Stimulated activated CD8-positive, alpha-beta memory T cell treated with anti-CD3 and anti-CD28 coated beads, Interleukin-7, amount 100 ng/mL, for 1 hour (primary cell): ENCODE measurements at places on chromosomes 4 and X.

DNA sequence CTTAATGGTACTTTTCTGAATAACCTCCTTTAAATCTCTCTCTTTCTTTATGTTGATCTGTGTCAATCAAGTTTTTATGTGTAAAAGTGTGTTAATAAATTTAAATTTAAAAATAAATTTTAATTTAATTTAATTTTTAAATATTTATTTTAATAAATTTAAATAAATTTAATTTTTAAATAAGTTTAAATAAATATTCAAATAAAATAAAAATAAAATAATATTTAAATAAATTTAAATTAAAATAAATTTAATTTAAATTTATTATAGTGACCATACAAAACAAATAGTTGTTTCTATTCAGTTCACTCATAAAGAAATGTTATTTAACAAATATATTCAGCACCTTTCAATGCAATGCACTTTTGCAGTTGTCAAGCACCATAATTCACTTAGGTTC is 146.9 kb downstream of the GRID2 start:
- DNase-seq = no peak

- no peak for DNase-seq
These were observed 604.1 kb downstream of the GRXCR1 start for GRCh38 chr4:43496602-43497001.

- no peak for DNase-seq
These were observed 19.3 kb downstream of the CLTRN start for GRCh38 chrX:15645266-15645665.

DNA sequence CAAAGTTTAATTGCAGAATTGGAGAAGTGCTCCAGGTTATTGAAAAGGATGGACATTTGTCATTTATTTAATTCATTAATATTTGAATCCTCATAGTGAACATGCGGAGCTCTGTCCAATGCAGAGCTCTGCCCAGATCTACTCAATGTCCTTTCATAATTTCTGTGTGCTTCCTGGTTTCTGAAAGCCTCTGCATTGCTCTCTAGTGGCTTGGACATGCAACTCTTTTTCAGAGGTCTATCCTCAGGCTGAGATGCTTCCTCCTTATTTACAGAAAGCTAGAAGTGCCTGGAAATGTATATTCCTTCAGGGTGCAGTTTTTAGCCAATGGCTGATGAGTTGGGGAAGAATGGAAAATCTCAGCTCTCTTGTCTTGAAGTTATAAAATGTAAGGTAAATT is 786.1 kb upstream of the AADAT start:
- DNase-seq = no peak

DNA sequence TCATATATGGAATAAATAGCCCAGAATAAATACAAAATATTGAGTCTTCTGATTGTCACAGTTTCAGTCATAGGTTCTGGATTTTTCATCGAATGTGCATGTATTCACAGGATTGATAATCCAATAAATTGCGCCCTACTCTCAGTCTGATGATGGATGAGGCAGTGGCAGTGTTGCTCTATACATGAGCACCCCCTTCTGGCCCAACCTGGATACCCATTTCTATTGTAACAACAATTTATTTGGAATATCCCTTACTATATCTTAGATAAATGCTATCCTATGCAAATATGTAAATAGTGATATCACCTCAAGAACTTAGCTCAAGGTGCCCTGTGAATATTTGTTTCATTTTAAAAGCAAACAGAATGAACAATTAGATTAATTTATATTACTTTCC is 733.7 kb upstream of the PABPC4L start:
- DNase-seq = no peak

DNA sequence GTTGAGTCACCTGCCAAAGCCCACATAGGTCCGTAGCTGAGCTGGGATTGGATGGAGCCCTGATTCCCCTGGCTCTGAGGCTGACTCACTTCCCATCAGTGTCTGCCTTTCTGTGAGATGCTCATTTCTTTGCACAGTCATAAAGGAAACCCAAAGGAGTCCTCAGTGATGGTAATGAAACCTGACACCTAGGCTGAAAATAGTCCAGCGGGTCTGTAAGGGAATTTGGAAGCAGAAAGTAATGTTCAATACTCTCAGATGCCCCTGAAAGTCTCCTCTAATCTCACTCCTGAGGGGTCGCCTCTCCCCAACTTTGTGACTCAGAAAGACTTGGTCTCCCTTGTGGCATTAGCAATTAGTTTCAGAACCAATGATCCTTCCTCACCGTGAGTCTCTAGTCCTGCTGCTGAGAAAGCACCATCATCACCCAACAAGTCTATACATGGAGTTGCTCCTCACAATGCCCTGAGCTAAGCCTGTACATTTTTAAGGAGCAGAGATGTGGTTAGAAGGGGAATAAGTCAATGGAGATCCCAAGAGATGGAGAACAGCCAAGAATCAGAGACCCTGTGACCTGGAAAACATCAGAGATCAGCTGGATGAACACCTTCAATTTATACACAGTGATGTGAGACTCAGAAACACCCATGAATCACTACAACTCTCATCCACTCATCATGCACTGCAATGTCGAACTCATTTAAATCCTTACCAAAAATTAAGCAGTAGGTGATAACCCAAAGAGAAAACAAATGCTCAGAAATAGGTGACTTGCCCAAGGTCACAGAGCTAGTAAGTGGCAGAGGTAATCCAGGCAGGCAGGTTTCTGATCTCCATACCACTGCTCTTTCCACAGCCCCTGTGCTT is 219.0 kb upstream of the CPEB2 start:
- no peak for DNase-seq

GRCh38 chr4:52051615-52052474 is 741 bp downstream of the SPATA18 start:
- no peak for DNase-seq

GRCh38 chr4:107888237-107888636 is 43.1 kb upstream of the CYP2U1 start:
- DNase-seq = no peak

DNA sequence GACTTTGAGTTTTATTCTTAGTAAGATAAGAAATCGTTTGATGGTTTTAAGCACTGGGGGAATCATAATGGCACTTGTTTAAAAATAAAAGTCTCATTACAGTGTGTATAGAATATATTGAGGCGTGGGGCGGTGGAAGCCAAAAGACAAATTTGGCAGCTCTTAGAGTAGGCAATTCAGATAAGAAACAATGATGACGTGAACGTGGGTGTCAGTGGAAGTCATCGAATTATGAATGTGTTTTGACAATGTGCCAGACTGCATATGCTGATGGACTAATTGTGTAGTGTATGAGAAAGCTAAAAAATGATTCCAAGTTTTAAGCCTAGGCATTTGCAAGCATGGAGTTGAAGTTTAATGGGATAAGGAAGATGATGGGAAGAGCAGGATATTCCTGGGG is 35.8 kb downstream of the SPANXD start:
- DNase-seq = no peak

DNA sequence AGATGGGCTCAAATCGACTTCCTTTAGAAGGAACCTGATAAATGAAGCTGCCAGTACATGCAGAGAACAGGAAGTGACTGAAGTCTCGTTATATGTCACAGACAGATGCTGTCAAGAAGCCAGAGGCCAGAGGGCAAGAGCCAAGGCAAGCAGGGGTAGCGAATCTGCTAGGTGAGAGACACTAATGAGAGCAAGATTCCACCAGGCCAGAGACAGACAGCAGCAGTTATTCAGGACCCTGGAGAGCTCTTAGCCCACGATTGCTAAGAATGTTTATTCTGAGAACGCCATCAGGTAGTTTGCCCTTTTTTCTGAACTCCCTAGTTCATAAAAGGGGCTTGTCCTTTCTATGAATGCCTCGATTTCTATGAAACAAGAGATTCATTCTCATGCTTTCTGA is 73.7 kb downstream of the BEND2 start:
- no peak for DNase-seq

DNA sequence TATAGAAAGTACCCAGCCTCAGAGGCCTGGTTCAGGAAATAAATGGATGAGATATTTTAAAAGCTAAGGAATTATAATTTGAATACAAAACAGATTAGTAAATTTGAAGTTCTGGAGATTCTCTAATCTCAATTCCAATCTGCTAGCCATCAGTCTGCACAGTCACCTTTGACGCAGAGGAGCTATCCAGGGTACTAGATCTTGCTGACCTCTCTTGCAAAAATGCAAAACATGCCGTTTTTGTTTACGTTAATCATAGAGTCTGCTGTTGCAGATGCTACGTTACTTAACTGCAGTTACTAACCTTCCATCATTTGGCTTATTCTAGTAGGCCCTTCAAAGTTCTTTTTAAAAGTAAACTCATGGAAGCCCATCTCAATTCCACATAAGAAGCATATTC is 10.4 kb downstream of the CCSER1 start:
- DNase-seq = no peak

GRCh38 chrX:101973066-101973465 is 41.2 kb upstream of the ZMAT1 start:
- DNase-seq = no peak

- DNase-seq = no peak
These were observed 80.9 kb upstream of the MSANTD1 start for GRCh38 chr4:3168029-3168428.

- no peak for DNase-seq
These were observed 30.5 kb downstream of the TMEM271 start for GRCh38 chr4:545612-546011.

- DNase-seq = no peak
These were observed 15.1 kb downstream of the PRSS48 start for GRCh38 chr4:151292038-151292437.

- no peak for DNase-seq
These were observed 126.8 kb downstream of the RTL3 start for GRCh38 chrX:78532363-78532762.

- DNase-seq = no peak
These were observed 106.3 kb downstream of the C4orf51 start for GRCh38 chr4:145786261-145786660.

DNA sequence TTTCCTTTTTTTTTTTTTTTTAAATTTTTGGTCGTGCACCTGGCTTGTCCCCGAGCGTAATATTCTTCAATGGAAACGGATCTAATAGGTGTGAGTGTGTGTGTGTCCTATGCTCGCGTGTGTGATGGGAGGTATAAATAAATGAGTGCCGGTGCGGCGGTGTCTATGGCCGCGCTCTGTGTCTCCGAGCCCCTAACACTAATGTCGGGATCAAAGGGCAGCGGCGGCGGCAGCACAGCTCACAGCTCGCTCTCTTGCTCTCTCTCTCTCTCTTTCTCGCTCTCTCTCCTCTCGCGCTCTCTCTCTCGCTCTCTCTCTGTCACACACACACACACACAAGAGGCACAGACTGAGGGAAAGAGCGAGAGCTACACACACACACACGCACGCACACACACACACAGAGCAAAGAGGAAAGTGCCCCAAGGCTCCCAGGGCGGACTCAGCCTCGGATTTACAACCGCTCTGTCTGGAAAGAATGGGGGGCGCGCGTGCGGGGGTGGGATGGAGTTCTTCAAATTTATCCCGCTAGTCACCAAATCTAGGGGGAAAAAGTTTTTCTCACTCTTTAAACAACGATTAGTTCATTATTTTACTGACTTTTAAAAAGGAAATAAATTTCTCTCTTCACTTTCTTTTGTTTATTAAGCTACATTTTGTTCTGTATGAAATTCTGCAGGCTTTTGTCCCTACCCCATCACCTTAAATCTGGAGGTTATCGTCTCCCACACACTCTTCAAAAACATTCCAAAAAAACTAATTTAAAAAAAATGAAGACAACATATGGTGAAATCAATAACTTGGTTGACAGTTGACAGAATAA is at the start of gene ZNF827:
Gene ZNF827 (minus strand): TSS at position 206 of the 823 bp plus-strand sequence. CDS start 416 bp downstream, outside the sequence.
- DNase-seq = peak; percentile 39

DNA sequence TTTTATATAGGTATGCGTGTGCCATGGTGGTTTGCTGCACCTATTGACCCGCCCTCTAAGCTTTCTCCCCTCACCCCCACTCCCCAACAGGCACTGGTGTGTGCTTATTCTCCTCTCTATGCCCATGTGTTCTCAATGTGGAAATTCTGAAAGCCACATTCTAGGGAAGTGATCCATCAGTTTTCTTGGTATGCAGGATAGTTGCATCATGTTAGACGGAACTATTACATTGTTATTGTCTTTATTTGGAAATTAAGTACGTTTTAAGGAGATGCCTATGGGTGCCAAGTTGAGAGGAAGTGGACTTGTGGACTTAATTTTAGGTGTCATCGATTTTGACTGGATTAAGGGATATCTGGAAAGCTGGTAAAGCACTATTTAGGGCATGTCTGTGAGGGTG is 204.6 kb downstream of the RBM46 start:
- no peak for DNase-seq

- no peak for DNase-seq
These were observed 83.0 kb downstream of the TNIP2 start for GRCh38 chr4:2673157-2673556.

GRCh38 chr4:11072463-11072862 is 356.2 kb downstream of the HS3ST1 start:
- DNase-seq = no peak

GRCh38 chr4:7239101-7239820 is 46.9 kb downstream of the SORCS2 start:
- no peak for DNase-seq

GRCh38 chr4:47390428-47391125 is 72.9 kb downstream of the COMMD8 start:
- no peak for DNase-seq

- no peak for DNase-seq
These were observed 301.1 kb downstream of the FRMPD4 start for GRCh38 chrX:12439416-12439815.
